ENCODE measurements at places on chromosomes 5 and 9.
A peak's percentile ranks its signal among the peaks of the same experiment; 100 is the strongest.

GRCh38 chr5:74587300-74587699 lies 53.2 kb downstream of the ENC1 start:
- DNase-seq = no peak

DNA sequence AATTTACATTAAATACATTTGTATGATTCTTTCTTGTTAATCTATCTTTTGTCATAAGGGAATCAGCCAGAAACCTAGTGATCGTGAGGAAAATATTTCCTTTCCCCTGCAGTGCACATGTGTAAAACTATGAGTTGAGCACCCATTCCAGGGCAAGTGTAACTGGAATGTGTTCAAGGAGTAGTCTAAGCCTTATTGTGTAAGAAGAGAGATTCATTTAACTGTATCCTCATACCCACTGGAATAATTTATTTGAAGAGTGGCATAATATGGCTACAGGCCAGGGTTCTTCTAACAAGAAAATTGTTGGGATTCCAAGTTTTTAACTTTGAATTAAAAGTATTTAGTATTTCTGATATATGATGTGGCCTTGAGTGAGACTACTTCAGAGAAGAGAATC lies 1692.7 kb downstream of the EFNA5 start:
- no peak for DNase-seq

- no peak for DNase-seq
These were observed 20.9 kb upstream of the NSD1 start for GRCh38 chr5:177112589-177113220.

GRCh38 chr5:113188436-113188835 lies 211.8 kb downstream of the DCP2 start:
- DNase-seq = no peak

- no peak for DNase-seq
These were observed 21.9 kb downstream of the F2R start for GRCh38 chr5:76737846-76738245.

DNA sequence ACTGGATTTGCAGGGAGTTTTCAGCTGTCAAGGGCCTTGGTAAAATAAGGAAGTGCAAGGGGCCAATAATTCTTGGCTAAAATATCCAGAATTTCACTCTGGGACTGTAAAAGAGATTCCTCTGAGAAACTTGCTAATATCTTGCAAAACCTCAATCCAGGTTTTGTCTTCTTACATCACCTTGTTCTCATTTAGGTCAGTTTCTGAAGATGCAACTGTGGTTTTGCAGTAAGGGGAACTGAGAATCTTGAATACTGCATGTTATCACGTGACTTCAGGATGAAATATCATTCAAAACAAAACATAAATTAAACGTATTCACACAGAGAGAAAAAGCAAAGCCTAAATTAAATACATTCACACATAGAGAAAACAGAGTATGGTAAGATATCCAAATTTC lies 35.0 kb upstream of the RIC1 start:
- DNase-seq = peak; percentile 30

GRCh38 chr9:27538647-27539046 lies 9.0 kb upstream of the MOB3B start:
- DNase-seq = no peak

DNA sequence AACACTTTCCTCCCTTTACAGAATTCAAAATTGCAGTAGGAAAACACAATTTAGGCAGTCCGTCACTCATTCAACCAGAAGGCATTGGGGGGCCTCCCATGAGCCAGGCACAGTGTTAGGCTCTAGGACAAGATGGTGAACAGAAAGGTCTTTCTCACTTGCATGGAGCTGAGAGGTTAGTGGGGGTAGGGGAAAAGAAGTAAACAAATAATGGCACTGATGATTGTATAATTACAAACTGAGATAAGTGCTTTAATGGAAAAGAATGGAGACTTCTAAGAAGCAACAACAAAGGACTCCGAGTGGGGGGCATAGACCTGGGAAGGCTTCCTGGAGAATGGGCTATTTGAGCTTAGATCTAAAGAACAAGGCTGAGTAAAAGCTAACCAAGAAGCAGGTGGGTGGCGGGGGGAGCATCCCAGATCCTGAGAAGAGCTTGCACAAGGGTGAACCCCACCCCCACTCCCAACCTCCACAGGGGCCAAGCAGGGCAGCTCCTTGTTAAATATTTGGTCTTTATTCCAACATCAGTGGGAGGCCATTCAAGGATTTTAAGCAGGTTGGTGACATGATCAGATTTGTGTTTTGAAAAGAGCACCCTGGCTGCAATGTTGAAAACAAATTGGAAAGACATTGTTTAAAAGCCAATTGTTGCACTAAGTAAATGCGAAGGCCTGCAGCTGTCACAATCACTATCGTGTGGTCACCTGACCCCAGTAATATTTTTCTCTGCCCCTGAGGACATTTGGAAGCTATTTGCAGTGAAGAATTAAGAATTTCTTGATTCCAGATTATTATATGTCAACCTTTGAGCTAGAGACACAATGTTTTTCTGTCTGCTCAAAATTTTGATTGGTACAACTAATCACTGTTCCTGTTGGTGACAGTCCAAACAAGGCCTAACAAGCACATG lies 73.9 kb upstream of the EFNA5 start:
- DNase-seq = no peak

DNA sequence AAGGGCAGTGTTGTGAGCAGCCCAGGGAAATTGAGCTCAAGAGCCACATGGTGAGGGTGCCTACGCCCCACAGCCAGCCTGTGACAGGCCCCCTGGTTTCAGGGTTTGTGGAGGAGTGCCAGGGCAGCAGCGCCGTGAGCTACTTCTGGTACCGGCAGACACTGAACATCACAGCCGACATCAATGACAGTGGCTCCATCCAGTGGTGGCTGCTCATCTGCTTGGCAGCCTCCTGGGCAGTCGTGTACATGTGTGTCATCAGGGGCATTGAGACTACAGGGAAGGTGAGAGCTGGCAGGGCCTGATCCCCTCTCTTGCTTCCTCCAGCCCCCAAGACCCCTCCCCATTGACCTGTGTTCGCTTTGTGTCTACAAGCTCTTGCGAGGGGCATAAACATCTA lies 10.2 kb downstream of the SLC6A18 start:
- DNase-seq = no peak

- DNase-seq = no peak
These were observed 156.1 kb downstream of the FGF1 start for GRCh38 chr5:142529626-142530278.

GRCh38 chr5:9126490-9126889 lies 419.4 kb downstream of the SEMA5A start:
- DNase-seq = no peak

- DNase-seq = no peak
These were observed 97.7 kb downstream of the AK8 start for GRCh38 chr9:132780230-132781007.

GRCh38 chr9:35195683-35196082 lies 33.9 kb downstream of the UNC13B start:
- no peak for DNase-seq

DNA sequence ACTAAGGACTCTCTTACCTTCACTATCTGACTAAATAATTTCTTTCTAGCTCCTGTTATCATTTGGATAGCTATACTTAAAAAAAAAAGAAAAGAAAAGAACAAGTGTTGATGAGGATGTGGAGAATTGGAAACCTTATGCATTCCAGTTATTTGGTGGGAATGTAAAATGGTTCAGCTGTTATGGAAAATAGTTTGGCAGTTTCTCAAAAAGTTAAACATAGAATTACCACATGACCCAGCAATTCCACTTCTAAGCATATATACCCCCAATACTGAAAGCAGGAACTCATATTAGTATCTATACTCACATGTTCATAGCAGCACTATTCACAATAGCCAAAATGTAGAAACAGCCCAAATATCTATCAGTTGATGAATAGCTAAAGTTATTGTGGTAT lies 61.1 kb downstream of the GNA14 start:
- no peak for DNase-seq

GRCh38 chr9:69593301-69593700 lies 78.9 kb downstream of the APBA1 start:
- no peak for DNase-seq

DNA sequence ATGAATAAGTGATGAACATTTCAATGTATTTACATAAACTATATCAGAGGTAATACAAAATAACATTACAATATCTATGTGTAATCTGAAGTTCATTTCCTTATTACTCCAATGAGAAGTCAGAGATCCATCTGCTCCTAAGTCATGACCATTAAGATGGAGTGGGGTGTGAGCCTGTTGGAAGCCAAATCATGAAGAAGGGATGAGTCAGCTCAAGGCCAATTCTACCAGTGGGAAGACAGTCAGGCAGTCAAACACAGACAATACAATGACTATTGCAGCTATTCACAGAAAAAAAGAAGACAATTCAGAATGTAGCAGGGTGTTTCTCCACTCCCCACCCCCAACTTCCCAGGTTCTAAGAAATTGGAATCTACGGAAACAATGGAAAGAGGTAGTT lies 155.0 kb downstream of the NFIB start:
- DNase-seq = no peak

- no peak for DNase-seq
These were observed 6.6 kb upstream of the PTPN3 start for GRCh38 chr9:109504689-109505088.

DNA sequence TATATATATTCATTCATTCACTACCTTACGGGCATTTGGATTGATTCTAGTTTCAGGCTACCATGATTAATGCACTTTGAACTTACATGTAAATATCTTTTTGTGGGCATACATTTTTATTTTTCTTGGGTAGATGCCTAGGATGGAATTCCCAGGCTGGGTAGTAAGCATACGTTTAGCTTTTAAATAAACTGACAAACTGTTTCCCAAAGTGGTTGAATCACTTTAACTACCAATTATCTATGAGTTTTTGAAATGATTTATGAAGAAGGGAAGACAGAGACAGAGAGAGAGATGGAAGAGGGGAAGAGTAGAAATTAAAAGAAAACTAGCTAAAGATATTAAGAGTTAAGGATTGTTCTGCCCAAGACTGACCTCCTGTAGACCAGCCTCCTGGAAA lies 612.6 kb downstream of the PSAT1 start:
- DNase-seq = no peak

DNA sequence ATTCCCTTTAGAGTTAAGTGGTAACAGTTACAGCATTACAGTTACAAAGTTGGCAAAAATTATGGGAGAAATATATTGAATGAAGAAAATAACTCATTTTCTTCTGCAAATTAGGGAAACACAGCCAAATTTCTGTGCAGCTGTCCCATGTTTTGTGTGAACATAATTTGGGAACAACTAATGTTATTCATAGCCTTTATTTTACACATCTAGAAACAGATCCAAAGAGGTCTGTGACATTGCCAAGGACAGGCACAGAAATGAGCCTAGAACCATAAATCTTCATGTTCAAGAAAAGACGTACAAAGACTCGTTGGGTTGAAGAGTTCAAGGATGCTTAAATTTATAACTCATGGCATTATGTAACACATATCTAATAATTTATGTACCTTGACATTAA lies 114.1 kb upstream of the TXNDC8 start:
- no peak for DNase-seq

GRCh38 chr9:19807182-19807892 lies 18.5 kb upstream of the SLC24A2 start:
- DNase-seq = no peak

DNA sequence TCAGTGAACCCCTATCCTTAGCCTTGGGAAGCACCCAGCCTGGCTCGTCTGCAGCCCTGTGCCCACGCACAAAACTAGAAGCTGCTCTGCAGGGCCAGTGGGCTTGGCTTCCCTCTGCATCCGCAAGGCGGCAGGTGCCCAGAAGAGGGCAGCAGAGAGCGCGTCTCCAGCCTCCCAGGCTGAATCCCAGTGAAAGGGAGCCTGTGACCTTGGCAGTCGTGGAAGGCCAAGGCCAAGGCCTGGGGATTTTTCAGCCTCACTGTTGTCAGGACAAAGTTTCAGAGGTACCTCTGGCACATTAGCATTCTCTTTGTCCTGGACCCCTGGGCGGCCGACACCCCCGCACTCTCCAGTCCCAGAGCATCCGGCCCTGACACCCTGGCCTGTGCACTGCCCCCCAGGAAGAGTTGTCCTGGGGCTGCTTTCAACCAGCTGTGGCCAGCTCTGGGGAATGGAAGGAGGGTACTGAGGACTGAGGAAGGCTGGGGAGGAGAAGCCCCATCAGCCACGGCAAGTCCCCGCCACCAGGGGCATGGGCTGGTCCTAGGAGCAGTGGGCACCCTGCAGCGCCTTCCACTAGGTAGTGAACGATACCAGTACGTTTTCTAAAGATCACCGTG lies 63.6 kb upstream of the IL17B start:
- peak; percentile 70 for DNase-seq

DNA sequence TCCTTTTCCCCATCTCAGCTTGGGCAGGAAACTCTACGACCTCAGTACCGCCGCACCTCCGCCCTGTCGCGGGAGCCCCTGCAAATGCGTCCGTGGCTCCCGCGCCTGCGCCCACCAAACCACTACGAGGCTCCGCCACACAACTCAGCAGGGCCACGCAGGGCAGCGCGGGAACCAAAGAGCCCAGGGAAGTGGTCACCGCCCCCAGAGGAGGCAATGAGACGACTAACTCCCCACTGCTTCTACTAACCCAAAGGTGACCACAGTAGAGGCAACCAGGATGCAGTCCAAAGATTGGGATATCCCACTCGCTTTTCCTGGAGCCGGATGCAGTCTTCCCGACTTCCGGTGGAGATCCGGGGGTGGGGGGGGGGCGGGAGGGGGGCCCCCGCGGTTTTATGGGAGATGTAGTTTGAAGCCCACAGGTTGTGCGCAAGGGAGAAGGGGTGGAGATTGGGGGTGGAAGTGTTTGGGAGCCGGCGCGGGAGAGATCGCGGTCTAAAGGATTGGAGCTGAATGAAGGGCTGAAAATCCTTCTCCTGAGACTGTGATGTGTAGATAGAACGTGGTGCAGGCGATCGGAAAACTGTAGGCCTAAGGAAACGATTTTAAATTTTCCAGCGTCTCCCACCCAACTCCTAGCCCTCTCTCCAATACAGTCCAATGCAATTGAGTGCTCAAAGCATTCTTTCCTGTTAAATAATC lies at the start of gene NUDT12:
Gene NUDT12, minus strand, starts transcription at position 337 of the 705 bp plus-strand sequence. CDS start 2,541 bp downstream, outside the sequence.
- DNase-seq = peak; percentile 62

DNA sequence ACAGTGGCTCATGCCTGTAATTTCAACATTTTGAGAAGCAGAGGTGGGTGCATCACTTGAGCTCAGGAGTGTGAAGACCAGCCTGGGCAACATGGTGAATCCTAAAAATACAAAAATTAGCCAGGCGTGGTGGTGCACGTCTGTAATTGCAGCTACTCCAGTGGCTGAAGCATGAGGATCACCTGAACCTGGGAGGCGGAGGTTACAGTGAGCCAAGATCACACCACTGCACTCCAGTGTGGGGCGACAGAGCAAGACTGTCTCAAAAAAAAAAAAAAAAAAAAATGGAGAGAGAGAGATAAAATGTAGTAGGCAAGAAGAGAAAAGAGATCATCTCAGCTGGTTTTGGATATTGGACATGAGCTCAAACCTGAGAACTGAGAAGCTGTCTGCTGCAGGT lies 23.7 kb upstream of the ZCCHC7 start:
- no peak for DNase-seq

Measured in inflammatory macrophage (primary cell).